ENCODE measurements at places on chromosomes 2 and 18. TPM values are rescaled to one million over a fixed set of nuclear protein-coding genes. Genes with fewer than 3 reads are reported as not detected.

Gene SH3RF3
- 7.8 TPM for total RNA-seq

Gene GATA6
- 40.3 TPM for total RNA-seq

Gene LINC00305
- not detected for total RNA-seq

Gene NT5C1B
- total RNA-seq, result not detected

Gene ACADL
- 0.33 TPM for total RNA-seq

Gene HMSD
- total RNA-seq, result not detected

Gene IL36G
- total RNA-seq, result not detected

Gene TMEM87B
- total RNA-seq, result 29.4 TPM

Gene BBS5
- 6.1 TPM for total RNA-seq

Gene FNDC4
- total RNA-seq, result 52.9 TPM

Gene RBMS1
- 77.4 TPM for total RNA-seq

Gene RNU2-63P
- not detected for total RNA-seq

Gene C1D
- total RNA-seq, result 15.9 TPM

Gene KCNJ3
- not detected for total RNA-seq

Gene EPB41L3
- 3.6 TPM for total RNA-seq

Gene LDLRAD4
- total RNA-seq, result 1.8 TPM

Gene FEV
- total RNA-seq, result not detected

Gene SNED1
- 62.5 TPM for total RNA-seq

Gene GPR55
- not detected for total RNA-seq

Gene RTTN
- 13.8 TPM for total RNA-seq

Gene BZW1
- 710 TPM for total RNA-seq

Gene GALR1
- total RNA-seq, result not detected

Gene POTEC
- total RNA-seq, result under 0.01 TPM

Gene LYG1
- 0.59 TPM for total RNA-seq

Gene ACP1
- total RNA-seq, result 77.6 TPM

Gene MC2R
- not detected for total RNA-seq

Gene SLC38A11
- total RNA-seq, result 0.13 TPM

Gene LYPD1
- 12.8 TPM for total RNA-seq

Gene EVX2
- not detected for total RNA-seq

Gene RAX
- total RNA-seq, result not detected

Gene XIRP2
- not detected for total RNA-seq

Gene LRRTM4
- not detected for total RNA-seq

Measured in smooth muscle cell of the pulmonary artery (primary cell).